ENCODE measurements at places on chromosomes 1 and 21.

GRCh38 chr1:61085983-61086644 lies 3.8 kb downstream of the NFIA start:
- no peak for DNase-seq

DNA sequence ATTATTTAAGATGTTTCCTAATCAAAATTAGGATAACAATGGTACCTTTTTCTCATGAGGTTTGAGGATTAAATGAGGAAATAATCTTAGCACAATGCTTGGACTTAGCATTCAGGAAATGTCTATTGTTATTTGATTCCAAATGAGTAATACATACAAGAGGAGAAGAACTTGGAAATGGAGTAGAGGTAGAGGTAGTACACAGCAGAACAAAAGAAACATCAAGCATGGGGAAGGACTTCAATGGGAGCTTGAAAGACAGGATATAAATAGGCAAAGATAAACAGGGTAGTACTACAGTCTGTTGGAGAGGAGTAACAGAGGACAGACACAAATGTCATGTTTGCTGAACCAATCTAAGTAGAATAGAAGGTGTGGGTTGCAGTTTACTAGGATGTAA lies 59.5 kb upstream of the RGS2 start:
- DNase-seq: no peak

DNA sequence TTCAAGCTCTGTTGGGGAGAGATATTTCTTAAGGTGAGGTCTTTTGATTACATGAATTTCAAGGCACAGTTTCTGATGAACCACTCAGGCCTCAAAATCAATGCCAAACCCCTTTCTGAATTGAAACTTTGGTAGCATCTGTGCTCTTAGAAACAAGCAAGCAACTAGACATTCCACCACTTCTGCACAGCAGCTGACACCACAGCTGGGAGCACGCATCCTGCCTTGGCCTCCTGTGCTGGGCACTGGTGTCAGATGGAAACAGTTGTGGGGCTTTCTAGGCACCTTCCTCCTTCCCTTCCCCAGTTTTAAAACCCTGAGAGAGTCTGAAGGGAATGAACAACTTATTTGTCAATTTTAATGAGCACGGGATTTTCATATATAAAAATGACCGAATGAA lies 360.2 kb downstream of the ADGRL2 start:
- DNase-seq: no peak

DNA sequence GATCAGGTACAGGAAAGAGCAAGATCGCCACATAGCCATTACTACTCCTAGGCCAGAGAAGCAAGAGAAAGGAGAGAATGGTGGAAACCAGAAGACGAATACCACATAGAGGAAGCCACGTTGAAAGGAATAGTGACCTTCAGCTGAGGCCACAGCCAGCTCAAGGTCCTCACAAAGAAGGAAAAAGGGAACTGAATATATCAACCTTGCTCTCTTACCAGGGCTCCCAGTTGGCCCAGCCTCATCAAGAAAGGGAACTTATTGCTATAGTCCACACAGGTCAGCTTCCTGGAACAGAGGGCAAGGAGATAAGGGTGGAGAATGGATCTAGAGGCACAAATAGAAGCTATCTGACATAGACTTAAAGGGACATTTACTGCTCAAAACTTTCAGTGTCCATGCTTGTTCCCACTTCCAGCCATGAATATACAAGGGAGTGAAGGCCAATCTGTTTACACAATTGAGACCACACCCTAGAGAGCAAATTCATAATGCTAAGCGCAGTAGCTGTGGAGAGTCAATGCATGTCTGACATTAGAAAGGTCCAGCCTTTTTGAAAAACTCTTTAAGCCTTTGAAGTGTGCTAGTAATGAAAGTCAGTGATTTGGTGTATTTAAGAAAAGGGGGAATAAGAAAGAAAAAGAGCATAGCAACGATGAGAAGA lies 120.7 kb upstream of the ZC3H11B start:
- no peak for DNase-seq

DNA sequence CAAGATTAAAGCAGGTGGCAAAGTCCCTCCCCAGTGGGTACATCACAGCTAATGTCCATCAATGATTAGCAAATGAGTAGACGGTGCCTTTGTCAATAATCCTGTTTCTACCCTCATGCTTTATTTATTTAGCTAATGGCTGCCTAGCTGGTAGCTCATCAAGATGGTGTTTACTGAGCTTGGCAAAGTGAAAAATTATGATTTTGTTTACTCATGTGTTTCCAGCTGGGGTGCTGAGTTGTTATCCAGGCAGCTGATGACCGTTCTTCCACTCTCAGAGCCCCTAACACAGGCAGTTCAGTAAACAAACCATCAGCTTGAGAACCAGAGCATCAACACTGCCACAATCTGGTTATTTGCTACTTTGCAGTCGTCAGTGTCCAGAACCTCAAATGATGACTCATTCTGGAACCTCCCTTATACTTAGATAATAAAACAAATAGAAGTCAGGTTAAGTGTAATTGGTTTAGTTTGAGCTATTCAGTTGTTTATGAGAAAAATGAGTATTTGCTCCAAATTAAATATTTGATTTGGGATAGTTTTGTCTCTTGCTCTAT lies 163.9 kb downstream of the ST6GALNAC5 start:
- no peak for DNase-seq

- DNase-seq: no peak
Observed at GRCh38 chr1:172398970-172399755, 21.3 kb upstream of the C1orf105 start.

GRCh38 chr1:12594966-12595756 lies 22.8 kb downstream of the DHRS3 start:
- no peak for DNase-seq

DNA sequence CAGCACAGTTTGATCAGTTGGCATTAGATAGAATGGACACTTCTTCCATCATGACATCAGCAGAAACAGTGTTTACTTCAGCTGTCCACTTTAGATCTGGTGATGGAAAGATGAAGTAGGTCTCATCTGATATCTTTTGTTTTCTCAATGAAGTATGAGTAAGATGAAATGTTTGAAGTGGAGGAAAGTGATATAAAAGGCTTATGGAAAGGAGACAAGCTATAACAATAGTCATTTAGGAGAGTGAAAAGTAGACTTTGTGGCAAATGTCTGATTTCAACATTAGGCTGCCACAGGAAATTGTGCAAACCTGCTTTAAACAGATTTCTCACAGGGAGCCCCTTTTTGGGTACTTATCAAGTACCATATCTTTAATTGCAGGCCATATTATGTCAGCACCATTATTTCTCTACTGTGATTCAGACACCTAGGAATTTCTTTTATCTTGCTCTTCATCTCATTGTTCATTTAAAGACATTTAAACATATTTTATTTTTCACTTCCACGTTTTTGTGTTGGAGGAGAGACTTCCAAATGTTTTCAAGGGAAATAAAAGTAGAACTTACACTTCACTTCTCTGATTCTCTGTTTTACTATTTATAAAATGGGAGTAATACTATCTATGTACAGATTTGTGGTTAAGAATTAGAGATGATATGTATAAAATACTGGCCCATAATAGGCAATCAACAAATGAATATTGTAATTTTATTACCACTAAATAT lies 18.1 kb downstream of the PDC start:
- DNase-seq: no peak

DNA sequence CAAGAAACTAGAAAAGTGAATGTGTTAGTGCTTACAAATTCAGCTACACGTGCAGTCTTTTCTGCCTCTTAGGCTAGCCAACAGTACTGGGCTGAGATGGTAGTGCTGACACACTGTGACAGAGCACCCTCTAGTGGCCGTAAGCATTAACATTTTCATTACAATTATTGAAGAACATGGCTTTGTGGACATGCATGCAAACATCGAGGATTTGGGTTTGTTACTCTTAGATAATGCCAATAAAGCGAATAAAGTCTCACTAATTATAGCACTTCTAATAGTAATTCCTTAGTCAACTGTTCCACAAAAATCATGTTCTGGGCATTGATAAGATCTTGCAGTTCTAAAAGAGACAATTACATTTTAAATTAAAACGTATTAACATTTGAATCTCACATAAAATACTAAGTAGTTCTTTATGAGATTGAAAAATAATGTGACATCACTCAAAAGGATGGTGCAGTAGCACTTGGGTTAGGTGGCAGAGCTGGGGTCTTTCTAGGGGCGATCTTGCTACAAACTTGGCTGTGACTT lies 47.1 kb downstream of the MYSM1 start:
- DNase-seq: peak; percentile 6

GRCh38 chr1:211518330-211519289 lies 26.6 kb upstream of the RD3 start:
- DNase-seq: no peak

DNA sequence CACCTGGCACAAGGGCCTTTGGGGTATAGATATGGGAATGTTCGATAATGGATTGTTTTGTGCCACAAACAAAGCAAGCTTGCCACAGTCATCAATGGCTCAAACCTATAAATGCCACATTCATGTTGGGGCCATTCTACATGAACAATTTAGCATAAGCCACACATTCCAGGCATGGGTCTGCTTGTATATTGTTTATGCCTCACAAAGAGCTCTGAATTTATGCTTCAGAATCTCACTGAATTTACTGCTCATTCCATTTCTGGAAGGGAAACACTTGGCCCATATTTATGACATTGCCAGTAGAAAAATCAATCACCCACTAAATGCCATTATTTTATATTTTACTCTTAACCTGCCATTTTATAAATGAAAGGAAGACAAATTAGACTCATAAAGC lies 6.4 kb downstream of the PCP4 start:
- no peak for DNase-seq

DNA sequence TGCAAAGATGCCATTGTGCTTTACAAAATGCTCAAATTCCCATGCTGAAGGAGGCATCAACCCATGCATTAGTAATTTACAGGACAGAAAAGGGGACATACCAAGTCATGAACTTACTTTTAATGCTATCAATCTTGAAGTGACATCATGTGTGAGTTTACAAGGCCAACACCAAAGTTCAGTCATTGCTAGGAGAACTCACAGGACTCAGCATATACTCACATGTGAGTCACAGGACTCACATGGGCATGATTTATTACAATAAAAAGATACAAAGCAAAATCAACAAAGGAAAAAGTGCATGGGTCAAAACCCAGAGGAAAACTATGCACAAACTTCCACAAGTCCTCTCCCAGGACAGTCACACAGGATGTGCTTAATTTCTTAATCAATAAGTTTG lies 1656.0 kb downstream of the MRPL39 start:
- DNase-seq: no peak

DNA sequence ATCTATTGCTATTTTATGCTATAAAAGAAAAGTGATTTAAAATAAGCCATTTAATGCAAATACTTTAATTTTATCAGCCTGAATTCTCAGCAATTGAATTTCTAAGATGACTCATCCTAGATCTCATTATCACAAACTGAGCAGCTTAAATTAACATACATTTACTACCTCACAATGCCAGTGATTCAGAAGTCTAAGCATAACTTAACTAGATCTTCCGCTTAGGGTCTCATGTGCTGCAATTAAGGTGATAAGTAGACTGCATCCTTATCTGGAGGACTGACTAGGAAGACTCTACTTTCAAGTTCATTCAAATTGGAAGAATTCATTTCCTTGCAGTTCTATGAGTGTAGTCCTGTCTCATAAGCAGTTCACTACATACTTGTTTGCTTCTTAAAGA lies 286.6 kb downstream of the COL11A1 start:
- DNase-seq: no peak
